A549 treated with Hydrocortisone at 1 μM for 4 hours (cell line): ENCODE measurements at places on chromosomes 16 and 17. TPM values are rescaled to one million over a fixed set of nuclear protein-coding genes. Genes with fewer than 3 reads are reported as not detected.

Gene ACSM5
- not detected in 5 replicates for total RNA-seq

Gene ENDOV
- total RNA-seq: 41.8 to 56.4 TPM (median 50.2 TPM) in 5 replicates

Gene CCL5
- 0.76 to 1.5 TPM (median 1.3 TPM) in 5 replicates for total RNA-seq

Gene NT5M
- 8.2 to 12.1 TPM (median 10.5 TPM) in 5 replicates for total RNA-seq

Gene AMFR
- total RNA-seq: 59.0 to 73.2 TPM (median 68.4 TPM) in 5 replicates

Gene TBC1D28
- total RNA-seq: not detected in 5 replicates

Gene HOXB6
- total RNA-seq: 3.1 to 5.7 TPM (median 4.1 TPM) in 5 replicates

Gene CDRT15L2
- not detected in 5 replicates for total RNA-seq

Gene MLX
- total RNA-seq: 62.1 to 64.0 TPM (median 63.3 TPM) in 5 replicates
